Nasal cavity respiratory epithelium epithelial cell of viscerocranial mucosa (primary cell): ENCODE measurements at places on chromosomes 13 and 19. TPM values are rescaled to one million over a fixed set of nuclear protein-coding genes. Genes with fewer than 3 reads are reported as not detected.

PRR22 gene
- 0.34 and 0.50 TPM in 2 replicates for total RNA-seq

ZNF234 gene
- 5.5 and 15.6 TPM in 2 replicates for total RNA-seq

LSM4 gene
- 114 and 182 TPM in 2 replicates for total RNA-seq

TSKS gene
- 0.34 TPM in 1 of 2 replicates, not detected in the other for total RNA-seq

LGALS4 gene
- 0.14 TPM in 1 of 2 replicates, not detected in the other for total RNA-seq

FAM216B gene
- not detected in 2 replicates for total RNA-seq

ZNF492 gene
- total RNA-seq: under 0.01 and 0.14 TPM in 2 replicates

WASF3 gene
- total RNA-seq: 5.1 and 8.0 TPM in 2 replicates

VAV1 gene
- 1.7 TPM in 1 of 2 replicates, not detected in the other for total RNA-seq

PDE4C gene
- under 0.01 and 0.14 TPM in 2 replicates for total RNA-seq

GZMM gene
- not detected in 2 replicates for total RNA-seq

ZSCAN4 gene
- total RNA-seq: under 0.01 and 0.50 TPM in 2 replicates

FFAR2 gene
- total RNA-seq: not detected in 2 replicates

LHB gene
- 0.21 and 0.34 TPM in 2 replicates for total RNA-seq

MAP3K10 gene
- 10.6 and 13.6 TPM in 2 replicates for total RNA-seq

RTBDN gene
- not detected in 2 replicates for total RNA-seq

CEACAM19 gene
- 2.4 and 6.3 TPM in 2 replicates for total RNA-seq

WDR62 gene
- total RNA-seq: 0.28 and 0.68 TPM in 2 replicates
